Kasumi-1 (cell line): ENCODE measurements at places on chromosomes 1 and 21.
A peak's percentile ranks its signal among the peaks of the same experiment; 100 is the strongest.

DNA sequence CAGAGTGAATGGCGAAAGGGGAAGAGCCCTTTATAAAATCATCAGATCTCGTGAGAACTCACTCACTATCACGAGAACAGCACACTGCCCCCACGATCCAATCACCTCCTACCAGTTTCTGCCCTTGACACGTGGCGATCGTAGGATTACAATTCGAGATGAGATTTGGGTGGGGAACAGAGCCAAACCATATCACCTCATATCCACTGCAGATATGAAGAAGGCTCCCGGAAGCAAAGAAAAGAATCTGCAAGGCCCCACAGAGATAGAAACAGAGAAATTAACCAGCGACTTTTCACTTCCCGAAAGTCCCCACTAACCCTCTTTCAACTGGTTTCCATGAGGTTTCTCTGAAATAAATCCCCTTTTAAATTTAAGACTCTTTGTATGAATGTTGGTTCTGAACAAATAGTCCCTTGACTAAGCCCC, 86.2 kb upstream of the IRF2BP2 start:
- no peak for DNase-seq

DNA sequence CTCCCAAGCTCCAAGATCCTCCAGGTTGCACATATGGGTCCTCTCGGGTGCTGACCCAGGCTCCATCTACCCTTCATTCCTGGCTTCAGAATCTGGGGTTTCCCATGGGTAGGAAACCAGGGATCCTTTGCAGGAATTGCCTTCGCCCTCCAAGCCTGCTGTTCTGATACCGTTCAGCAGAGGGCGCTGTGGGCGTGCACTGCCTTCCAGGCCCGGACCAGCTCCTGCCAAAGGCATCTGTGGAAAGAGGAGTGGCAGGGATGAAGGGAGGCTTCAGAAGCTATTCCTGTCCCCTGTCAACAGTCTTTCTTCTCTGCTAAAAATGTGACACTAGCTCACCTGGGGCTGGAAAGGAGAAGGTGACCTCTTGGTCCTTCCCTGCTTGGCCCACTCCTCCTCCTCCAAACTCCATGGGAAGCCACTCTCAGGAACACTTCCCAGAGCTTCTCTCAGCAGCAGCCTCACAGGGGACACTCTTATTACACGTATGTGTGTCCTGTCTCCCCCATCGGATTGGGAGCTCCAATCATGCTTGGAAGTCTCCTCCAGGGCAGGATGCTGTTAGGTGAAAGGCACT, 71.2 kb downstream of the VWA5B1 start:
- DNase-seq, result no peak

DNA sequence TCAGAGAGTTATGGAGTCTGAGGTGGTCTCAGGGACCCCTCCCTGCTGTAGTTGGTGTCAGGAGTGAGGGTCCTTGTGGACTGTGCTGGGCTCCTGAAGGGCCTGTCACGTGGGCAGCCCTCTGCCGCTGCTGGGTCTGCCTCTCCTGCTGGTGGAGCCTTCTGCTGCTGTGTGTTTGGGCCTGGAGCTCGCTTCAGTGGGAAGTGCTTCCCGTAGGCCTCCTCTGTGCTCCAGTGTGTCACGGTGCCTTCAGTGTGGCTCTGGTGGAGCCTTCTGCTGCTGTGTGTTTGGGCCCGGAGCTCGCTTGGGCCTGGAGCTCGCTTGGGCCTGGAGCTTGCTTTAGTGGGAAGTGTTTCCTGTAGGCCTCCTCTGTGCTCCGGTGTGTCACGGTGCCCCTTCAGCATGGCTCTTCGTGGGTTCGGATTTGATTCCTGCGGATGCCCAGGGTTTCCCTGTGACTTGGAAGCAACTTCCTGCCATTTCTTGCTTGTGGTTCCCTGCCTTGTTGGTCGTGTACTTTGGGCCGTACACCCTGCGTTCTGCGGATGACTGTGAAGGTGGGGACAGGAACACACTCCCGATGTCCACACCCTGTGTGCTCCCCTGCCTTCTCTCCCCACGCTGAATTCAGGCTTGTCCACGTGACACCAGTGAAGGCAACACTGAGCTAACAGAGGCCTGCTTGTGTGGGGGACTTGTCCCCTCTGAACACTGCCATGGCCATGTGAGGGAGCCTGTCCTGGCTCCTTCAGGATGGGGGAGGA, 19.5 kb downstream of the C1orf174 start:
- DNase-seq, result peak; percentile 43

DNA sequence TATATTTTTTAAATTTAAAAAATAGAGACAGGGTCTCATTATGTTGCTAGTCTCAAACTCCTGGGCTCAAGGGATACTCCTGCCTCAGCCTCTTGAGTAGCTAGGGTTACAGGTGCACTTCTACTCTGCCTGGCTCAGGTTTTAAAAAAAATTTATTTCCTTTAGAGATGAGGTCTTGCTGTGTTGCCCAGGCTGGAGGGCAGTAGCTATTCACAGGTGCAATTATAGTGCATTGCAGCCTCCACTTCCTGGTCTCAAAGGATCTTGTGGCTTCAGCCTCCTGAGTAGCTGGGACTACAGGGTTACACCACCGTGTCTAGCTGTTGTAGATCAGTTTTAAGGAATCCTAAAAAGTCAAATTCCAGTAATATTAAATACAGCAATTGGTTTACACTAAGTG, 5.0 kb downstream of the RNF11 start:
- DNase-seq, result no peak

DNA sequence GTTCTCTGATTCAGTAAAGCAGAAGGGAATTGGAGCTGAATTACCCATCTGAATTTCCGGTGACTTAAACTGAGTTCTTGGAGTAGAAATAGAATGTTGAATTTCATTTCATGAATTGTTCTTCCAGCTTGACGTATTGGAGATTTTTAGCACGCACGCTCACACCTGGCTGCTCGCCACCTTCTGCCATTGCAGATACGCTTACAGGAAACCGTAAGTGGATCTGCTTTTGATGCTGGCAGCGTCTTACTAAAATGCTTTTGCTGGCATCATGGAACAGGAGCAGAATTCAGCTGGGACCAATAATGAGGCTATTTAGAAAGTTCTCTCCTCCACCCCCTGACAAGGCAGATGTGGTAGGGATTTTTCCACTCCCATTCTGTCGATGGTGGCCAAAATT, 17.7 kb upstream of the ELAVL4 start:
- no peak for DNase-seq

DNA sequence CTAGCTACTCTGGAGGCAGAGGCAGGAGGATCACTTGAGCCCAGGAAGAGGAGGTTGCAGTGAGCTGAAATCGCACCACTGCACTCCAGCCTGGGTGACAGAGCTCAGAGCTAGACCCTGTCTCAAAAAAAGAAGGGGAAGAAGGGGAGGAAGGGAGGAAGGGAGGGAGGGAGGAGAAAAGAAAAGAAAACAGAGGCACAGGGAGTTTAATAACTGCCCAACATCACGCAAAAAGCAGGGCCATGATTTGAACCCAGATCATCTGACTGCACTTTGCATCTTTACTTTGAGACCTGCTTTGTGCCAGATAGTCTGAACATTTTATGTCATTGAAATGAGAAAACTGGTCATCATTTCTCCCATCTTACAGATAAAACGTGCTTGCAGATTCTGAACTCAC, 2.0 kb downstream of the LURAP1 start:
- no peak for DNase-seq

DNA sequence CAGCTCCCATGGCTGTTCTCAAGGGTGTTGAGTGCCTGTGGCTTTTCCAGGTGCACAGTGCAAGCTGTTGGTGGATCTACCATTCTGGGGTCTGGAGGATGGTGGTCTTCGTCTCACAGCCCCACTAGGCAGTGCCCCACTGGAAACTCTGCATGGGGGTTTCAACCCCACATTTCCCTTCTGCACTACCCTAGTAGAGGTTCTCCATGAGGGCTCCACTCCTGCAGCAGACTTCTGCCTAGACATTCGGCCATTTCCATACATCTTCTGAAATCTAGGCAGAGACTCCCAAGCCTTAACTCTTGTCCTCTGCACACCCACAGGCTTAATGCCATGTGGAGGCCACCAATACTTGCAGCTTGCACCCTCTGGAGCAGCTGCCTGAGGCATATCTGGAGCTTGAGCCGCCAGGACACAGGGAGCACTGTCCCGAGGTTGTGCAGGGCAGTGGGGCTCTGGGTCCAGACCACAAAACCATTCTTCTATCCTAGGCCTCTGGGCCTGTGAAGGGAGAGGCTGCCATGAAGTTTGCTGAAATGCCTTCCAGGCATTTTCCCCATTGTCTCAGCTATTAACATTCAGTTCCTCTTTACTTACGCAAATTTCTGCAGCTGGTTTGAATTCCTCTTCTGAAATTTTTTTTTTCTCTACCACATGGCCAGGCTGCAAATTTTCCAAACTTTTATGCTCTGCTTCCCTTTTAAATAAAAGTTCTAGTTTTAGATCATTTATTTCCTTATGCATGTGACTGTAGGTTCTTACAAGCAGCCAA, 8.8 kb upstream of the CAPN8 start:
- no peak for DNase-seq

DNA sequence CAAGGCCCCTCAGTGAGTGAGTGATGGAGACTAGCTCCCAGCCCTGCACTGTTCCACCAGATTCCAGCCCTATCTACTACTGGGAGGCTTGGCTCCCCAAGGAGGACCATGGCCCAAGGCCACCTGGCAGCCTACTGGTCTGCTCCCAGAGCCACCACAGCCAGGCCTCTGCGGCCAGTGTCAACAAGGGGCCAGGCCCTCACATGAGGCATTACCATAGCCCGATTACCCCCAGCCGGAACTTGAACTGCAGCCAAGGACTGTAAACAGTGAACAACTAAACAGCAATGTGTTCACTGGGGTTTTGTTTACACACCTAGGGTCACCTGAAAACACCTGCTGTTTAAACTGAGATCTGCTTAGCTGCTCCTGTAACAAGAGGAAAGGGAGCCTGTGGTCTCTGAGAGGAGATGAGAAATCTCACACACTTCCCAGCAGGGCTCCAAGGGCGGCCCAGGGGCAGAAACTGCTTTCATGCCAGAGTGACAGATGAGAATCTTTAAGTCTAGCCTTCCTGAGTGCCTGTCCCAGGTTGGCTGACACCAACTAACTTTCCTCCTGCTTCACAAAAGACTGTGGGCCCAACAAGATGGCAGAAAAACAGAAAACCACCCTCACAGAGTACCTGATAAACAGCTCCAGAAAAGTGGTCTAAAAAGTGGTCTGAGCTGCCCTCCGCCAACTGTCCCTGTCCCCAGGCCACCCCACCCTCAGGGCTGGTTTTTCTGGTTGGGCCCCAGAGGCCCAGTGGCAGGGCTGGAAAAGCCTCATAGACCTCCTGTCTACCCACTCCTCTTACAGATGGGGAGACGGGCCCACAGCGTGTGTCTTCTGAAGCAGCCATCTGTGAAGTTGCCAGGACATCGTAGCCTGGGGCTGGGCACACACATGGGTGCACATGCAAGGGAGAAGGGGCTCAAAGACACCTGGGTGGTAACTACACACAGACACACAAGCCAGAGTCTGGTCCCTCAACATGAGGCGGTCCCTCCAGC, 28.8 kb downstream of the MEF2D start:
- no peak for DNase-seq

- DNase-seq, result peak; percentile 16
These were observed 7.0 kb downstream of the BCAN start for GRCh38 chr1:156648951-156649350.

DNA sequence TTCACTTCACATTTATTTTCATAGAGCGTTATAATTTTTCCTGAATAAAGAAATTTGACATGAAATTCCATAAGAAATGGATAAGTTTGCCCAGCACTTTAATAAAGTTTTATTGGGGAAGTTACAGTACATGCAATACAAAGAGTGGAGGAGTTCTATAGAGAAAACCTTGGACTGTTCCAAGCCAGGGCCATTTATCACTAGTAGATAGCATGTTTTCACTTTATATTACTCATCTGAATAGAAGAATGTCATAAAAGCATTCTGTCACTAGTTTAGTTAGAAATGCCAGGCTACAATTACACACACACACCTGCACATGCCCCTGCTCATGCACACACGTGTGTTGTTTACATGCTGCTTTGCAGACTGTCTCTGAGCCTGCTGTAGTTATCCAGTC, 123.3 kb downstream of the NEK7 start:
- DNase-seq, result no peak

GRCh38 chr21:24278711-24279110, 1328.6 kb downstream of the MRPL39 start:
- DNase-seq, result no peak

GRCh38 chr1:223837206-223837605, 8.5 kb downstream of the TP53BP2 start:
- DNase-seq, result peak; percentile 32

DNA sequence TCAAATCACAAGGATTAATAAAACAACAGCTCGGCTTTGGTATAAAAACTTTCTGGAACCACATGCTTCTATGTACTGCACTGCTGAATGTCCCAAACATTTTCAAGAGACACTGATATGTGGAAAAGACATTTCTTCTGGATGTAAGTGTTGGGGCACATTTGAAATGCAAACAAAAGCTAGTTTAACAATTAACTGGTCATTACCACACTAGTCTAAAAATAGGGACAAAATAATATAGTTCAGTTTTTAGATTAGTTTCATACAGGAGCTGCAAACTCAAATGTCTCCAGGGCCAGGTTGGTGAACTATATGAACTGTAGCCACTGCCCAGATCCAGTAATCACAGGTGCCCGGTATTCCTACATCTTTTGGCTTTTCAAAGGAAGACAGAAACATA, 3.2 kb downstream of the IL23R start:
- no peak for DNase-seq

- DNase-seq, result no peak
These were observed 38.3 kb upstream of the ADORA3 start for GRCh38 chr1:111541721-111542120.

DNA sequence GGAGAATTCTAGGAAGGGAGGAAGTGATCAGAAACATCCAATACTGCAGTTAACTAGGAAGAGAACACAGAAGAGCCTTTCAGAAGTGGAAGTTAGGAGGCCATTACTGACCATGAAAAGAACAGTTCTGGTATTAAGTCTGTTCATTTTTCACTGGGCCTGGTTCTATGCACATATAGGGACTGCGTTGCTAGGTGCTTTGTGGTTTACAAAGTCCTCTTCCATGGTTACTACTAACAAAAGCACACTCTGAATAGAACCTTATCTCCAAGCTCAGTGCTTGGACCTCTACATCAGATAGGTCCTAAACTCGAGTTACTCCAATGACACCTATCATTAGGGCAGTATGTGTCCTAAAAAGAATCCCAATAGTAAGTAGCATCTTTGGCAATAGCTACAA, 75.4 kb downstream of the RPAP2 start:
- no peak for DNase-seq

- no peak for DNase-seq
These were observed 25.5 kb downstream of the USP1 start for GRCh38 chr1:62462370-62462769.

- no peak for DNase-seq
These were observed 17.1 kb upstream of the KLHDC8A start for GRCh38 chr1:205373798-205374175.
